Activated CD8-positive, alpha-beta memory T cell treated with anti-CD3 and anti-CD28 coated beads for 1 hour (primary cell): ENCODE measurements at places on chromosomes 12 and 14.
A peak's percentile ranks its signal among the peaks of the same experiment; 100 is the strongest.

DNA sequence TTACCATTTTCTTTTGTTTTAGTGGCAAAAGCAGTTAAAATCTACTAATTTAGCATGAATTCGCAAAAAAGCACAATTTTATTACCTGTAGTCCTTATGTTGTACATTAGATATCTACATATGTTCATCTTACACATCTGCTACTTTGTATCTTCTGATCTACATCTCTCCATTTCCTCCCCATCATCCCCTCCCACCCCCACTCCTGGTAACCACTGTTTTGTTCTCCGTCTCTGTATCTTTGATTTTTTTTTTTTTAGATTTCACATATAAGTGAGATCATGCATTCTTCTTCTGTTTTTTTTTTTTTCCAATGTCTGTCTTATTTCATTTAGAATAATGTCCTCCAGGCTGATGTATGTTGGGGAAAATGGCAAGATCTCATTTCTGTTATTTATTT lies 922.7 kb downstream of the VRK1 start:
- no peak for DNase-seq

DNA sequence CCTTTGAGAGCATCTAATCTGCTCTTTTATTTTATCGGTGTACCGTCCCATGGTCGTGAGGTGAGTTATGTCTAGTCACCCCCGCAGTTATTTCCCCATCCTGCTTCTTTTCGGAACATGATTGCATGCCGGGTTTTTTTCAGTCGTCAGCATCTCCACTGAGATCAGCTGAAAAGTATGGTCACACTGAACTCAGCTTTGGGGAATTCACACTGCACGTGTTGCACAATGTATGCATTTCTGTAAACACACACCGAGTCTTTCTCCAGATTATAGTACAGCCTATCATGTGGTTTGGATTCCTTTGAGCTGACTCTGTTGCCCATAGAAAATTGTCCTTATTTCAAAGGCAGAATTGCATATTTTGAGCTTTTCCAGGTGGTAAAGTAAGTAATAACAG lies 24.6 kb downstream of the PLXNC1 start:
- DNase-seq = no peak

GRCh38 chr12:62146318-62146717 lies 113.9 kb upstream of the USP15 start:
- DNase-seq = no peak

- DNase-seq = no peak
These were observed 83.4 kb upstream of the NTF3 start for GRCh38 chr12:5348491-5348890.

GRCh38 chr12:127169321-127170181 lies 1097.4 kb upstream of the TMEM132C start:
- DNase-seq = no peak

- no peak for DNase-seq
These were observed 15.8 kb upstream of the TMEM30B start for GRCh38 chr14:61296719-61297502.

- no peak for DNase-seq
These were observed 97.7 kb downstream of the AKAP6 start for GRCh38 chr14:32426586-32427388.

- no peak for DNase-seq
These were observed 92.3 kb upstream of the BTG1 start for GRCh38 chr12:92237762-92238523.

DNA sequence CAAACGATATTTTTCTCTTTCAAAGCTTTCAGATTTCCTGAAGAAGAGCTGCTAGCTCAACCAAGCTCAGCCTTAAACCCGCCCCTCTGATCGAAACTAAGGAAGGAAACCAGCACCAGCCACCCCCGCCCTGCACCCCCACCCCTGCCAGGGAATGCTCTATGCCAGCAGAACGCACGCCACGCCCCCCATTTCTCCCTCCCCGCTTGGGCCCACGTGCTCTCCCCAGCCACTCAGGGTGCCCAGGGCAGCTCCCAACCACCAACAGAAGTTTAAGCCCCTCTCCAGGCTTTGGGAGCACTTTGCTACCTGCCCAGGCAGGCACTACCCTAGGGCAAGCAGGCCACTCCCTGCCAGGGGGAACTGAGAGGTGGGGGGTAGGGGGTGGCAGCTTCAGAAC lies 18.8 kb upstream of the KRT78 start:
- DNase-seq = peak; percentile 13

- DNase-seq = no peak
These were observed 6.1 kb downstream of the FRMD6 start for GRCh38 chr14:51657762-51658161.

DNA sequence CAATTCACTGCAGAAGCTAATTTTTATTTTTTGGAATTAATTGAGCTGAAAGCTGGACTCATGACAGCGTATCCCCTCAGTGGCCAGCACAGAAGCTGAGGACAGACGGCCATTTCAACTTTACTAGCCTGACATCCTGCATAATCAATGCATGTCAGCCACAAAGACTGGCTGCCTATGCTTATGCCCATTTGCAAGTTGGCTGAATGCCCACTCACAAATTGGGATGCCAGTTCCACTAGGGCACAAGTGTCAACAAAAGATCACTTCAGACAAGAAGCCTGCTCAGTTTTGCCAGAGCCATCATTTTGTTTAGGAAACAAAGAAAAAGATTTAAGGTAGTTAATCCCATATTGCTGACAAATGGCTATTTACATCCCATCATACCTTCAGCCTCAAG lies 417.6 kb downstream of the NOVA1 start:
- DNase-seq = no peak

DNA sequence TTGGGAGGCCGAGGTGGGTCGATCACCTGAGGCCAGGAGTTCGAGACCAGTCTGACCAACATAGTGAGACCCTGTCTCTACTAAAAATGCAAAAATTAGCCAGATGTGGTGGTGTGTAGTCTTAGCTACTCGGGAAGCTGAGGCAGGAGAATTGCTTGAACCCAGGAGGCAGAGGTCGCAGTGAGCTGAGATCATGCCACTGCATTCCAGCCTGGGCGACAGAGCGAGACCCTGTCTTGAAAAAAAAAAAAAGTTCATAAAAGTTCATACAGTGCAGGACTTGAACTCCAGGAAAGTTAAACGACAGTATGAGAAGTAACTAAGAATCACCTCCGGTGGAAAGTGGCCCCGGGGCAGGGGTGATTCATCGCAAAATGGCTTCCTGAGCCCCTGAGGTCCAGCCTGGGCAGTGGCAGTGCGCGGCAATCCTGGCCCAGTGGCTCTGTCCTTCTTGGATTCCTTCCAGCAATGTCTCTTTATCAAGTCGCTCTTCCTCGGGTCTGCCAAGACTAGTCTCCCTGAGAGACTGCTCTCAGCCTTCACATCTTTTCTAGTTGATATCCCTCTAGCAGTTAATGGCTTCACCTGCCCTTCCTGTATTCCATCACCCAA lies 16.7 kb upstream of the MAP1LC3B2 start:
- no peak for DNase-seq

DNA sequence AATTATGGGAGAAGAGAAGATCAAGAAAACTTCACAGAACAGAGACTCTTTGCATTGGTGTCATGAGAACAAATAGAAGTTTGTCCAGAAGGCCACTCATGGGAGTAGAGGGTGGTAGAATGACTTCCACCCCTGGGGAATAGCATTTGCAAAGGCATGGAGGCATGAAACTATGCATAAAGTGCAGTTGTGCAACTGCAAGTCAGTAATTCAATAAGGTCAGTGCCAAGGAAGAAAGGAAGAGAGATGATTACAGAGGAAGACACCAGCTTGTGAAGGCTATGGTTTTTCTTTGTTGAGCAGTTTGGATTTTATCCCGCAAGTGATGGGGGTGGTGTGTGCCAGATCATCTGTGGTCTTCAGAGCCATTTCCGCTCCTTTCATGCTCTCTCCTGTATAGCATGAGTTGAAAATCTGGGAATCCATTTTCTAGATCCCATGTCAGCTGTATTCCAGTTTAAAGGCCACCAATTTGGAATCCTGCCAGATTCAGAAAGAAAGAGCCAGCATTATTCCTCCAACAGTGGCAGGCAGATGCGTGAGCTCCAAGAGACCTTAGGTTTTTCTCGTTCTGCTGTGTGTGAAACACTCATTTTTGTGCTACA lies 67.6 kb upstream of the GRIN2B start:
- DNase-seq = no peak

DNA sequence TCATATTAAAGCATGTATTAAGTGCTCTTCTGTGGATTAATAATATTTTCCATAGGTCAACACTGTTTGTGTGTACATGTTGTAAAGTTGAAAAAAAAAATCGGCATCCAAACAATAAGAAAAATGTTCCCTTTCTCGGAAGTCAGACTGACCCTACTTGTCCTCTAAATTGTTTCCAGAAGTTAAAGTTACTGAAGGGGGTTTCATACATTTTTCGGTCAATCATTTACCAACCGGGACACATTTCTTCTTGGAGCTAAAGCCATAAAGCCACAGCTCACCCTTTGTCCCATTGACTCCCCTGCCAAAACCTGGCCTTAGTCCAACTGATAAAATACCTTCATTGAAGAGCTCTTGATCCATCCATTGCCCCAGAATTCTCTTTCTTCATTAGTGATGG lies 230.0 kb downstream of the ANO2 start:
- DNase-seq = no peak

GRCh38 chr12:49888461-49889151 lies 15.1 kb downstream of the FAIM2 start:
- no peak for DNase-seq

DNA sequence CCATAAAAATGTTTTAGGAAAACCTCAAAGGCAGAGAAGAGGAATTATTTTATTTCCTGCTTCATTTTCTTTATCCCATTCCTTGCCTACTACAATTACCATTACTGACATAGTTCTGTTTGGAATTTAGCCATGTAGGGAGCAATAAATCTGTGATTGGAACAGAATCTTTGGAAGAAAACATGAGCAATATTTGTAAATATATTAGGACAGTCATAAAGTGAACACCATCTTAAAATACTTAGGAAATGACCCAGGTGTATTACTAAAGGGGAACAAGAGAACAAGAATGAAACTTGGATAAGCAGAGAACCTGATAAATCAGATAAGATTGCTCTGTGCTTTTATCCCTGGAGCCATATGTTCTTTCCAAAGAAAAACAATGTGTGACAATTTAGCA lies 1326.0 kb upstream of the FLRT2 start:
- DNase-seq = no peak

DNA sequence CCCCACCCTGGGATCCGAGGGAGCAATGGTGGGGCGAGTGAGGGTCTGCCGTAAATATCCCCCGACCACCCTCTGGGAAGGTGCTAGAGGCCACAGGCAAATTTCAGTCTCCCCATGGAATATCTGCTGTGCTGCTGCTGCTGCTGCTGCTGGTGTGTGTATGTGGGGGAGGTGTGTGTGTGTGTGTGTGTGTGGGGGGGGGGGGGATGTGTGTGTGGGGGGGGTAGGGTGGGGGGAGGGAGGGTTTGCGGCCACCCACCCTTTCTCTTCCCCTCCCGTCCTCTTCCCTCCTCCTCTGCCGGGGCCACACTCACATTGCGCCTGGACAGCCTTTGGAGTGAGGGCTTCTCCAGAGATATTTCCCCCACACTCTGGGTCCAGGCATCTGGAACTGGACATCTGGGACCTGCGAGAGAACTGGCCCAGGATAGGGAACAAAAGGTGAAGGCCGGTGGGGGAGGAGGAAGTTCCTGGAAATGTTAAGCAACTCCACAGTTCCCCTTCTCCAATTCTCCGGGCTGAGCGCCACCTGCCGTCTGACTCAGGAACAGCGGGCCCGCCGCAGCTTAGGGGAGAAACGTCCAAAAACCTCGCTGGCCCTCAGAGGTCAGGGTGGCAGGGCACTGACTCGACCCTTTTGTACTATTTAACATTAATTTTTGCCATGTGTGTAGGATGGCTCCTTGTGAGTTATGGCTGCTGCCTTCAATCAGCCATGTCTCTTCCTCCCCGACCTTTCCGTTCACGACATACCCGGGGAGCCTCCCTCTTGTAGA lies at the start of gene C1RL:
TSS of gene C1RL (minus strand) at position 419 of the 776 bp plus-strand sequence. CDS start at position 385, 34 bp downstream.
- DNase-seq = peak; percentile 38

GRCh38 chr12:26156201-26156871 lies 31.5 kb upstream of the BHLHE41 start:
- no peak for DNase-seq

- no peak for DNase-seq
These were observed 16.8 kb downstream of the MSI1 start for GRCh38 chr12:120352117-120352516.

DNA sequence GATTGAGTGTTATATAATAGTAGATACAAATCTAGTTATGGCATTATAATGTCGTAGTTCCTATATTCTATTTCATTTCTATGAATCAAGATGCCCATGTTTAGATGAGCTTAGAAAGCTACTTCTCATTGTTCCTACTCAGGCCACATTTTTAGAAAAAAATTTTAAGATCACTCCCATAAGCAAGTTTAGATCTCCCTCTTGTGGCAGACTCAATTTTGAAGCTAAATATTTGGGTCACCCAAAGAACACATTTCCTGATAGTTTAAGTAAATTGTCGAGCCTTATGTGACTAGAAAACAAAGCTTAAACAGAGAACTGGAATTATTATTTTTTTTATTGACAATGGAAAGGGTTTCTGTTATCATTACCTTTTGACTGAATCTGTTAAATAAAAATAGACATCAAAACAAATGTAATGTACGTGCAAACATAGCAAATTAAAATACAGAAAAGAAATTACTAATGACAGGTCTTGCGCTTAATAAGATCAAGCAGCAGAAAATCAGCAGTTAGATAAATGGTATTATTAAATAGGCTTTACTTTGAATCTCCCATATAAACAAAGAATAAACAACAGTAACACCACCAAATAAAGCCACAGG lies 180.2 kb downstream of the ACSS3 start:
- DNase-seq = no peak

GRCh38 chr12:65331456-65331855 lies 53.0 kb downstream of the MSRB3 start:
- DNase-seq = no peak

DNA sequence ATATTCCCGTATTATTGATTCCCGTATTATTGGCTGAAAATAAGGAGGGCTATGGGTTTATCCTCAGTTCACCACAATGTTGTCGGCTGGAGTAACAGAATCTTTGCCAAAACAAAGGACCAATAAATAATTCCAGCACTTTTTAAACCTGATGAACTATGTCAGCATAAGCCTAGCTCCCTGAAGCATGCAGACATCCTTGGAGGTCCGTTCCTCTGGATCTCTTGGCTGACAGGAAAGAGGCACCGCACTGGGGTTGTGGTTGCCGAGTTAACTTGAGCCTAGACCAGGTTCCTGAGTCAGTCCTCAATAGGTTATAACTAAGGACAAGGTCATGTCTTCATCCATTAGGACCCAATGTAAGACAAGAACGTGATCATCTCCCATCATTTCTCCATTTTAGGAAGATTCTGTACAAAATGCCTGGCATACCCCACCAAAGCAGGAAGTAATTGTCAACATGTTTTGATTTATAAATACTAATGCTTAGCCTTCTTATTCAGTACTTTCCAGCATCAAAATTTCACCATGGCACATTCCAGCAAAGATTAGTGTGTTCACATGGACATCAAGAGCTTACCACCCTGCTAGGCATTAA lies 36.6 kb downstream of the NID2 start:
- no peak for DNase-seq

- no peak for DNase-seq
These were observed 42.1 kb downstream of the ELK3 start for GRCh38 chr12:96236221-96236822.

- no peak for DNase-seq
These were observed 6.6 kb downstream of the KRT6A start for GRCh38 chr12:52486166-52487105.

GRCh38 chr14:21796916-21797315 lies 123.3 kb upstream of the OR4E1 start:
- DNase-seq = no peak

GRCh38 chr12:56908136-56908535 lies 26.1 kb downstream of the SDR9C7 start:
- DNase-seq = no peak
